ENCODE measurements at places on chromosomes 13 and 19.
A peak's percentile ranks its signal among the peaks of the same experiment; 100 is the strongest.

DNA sequence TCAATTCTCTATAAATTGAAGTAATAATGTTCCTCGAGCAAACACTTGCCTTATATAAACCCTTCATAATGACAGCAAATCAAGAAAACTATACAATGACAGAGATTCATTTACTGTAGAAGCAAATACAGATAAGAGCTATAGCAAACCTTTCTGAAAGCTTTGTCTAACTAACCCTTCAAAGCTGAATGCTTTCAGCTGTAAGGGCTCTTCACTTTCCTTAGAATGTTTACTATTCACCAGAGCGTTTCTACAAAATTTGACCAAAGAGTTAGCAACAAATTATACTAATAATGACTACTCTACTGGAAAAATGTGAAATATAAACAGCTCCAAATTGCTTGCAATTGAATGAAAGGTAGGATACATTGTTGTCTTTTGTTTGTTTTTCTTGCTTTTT lies 218.1 kb downstream of the SLITRK5 start:
- DNase-seq, result no peak

DNA sequence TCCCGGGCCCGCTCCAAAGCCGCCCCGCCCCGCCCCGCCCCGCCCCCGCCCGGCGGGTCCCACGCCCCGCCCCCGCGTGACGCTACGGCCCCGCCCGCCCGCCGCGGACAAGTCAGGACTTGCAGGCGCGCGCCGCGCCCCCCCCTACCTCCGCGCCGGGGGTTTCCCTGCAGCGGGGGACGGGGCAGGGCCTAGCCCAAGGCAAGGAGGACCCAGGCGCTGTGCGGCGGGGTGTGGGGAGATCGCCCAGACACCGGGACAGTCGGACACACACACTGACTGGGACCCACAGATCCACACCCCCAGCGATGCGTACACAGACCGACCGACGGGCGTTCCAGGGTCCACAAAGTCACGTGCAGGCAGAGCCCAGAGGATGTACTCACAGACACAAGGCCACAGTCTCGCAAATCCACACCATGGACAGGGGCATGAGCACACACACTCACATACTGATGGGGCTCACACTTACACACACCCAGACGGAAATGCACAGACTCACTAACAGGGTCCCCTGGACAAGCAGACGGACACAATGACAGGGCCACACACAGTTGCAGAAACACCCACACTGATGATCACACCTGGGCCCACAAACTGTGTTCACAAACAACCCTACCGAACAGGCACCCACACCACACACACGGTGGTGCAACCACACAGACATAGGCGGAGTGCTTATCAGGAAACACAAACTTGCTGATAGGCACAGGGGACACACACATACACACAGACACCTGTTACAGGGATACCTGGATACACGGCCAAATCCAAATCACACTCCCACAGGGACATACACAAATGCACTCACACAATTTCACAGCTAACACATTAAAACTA lies 436 bp upstream of the BBC3 start:
- DNase-seq, result peak; percentile 93

DNA sequence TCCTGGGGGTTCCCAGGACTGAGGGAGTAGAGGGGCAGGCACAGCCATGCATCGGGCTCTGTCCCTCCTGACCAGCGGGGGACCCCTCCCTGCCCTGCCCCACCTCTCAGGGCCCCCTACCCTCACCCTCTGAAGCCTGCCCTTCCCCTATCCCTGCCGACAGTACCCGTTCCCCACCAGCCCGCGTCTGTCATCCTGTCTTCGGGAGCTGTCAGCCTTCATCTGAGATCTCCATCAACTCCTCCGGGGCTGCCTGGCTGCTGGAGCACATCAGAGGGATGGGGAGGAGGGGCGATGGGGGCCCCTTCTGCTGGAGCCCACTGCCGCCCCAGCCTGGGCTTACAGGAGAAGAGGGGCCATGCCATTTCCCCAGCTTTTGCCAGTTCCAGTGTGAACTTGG lies 6.2 kb upstream of the SHD start:
- no peak for DNase-seq

DNA sequence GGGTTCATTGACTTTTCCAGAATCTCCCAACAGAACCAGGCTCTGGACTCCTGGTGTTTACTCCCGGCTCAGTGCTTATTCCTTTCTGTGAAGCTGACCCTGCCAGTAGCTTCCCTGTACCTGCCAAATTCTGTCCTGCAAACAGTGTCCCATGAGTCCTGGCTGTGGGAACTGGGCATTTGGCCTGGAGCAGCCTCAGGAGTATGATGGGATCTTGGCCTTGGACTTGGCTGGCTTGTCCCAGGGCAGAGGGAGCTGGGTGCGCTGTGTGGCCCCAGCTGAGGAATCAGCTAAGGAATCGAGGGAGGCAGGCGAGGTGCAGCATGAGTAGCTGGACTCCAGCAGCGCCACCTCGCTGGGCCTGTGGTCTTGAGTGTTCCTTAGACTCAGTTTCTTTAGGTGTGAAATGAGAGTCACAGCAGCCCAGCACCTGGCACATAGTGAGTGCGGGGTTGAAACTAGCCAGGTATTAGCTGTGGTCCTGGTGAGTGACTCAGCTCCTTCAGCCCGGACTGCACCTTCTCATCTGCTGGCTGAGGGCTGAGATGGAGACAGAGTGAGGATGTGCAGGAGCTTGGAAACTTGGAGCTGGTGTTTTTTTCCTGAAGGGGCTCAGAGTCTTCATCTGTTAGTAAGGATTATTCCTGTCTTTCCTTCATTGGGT lies 10.4 kb downstream of the CLASRP start:
- peak; percentile 63 for DNase-seq

- DNase-seq, result no peak
Observed at GRCh38 chr13:109483284-109483683, 303.1 kb downstream of the IRS2 start.

DNA sequence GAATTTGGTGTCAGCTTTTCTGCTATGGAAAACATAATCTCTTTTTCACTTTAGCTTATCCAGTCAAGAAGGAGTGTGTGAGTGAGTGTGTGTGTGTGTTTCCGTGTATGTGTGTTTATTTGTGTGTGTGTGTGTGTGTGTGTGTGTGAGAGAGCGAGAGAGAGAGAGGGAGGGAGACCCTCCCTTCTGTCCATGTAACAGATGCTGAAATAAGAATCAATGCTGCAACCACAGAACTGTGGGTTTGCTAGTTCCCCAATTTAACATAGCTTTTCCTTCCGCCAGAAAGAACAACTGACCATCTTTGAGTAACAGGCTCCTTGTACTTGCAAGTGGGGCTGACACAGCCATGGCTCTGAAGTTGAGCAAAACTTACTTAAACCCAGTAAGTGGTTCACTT lies 5.2 kb downstream of the LCP1 start:
- no peak for DNase-seq
